ENCODE measurements at places on chromosomes 13 and 19. TPM values are rescaled to one million over a fixed set of nuclear protein-coding genes. Genes with fewer than 3 reads are reported as not detected.

Gene SIGLEC10
- total RNA-seq, result not detected

Gene CBY2
- total RNA-seq, result not detected

Gene KIR3DL1
- not detected for total RNA-seq

Gene PNKP
- 54.9 TPM for total RNA-seq

Gene ZNF700
- total RNA-seq, result 0.33 TPM
